ENCODE measurements at places on chromosomes 3 and 15.

DNA sequence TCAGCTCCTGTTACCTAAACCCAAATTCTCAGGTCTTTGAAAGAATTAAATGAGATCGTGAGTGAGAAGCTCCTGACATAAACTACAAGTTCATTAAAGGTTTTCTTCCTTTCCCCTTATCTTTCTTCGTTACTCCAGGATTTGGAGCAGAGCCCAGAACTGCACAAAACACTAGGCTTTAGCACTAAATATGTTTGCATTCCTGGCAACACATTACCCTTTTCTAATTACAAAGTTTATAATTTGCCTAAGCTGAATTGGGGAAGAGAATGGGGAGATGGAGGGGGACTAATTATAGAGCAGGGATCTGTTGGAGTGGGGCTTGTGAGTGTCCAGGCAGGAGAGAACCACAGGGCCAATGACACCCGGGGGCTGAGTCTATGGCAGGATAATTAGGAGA, 109.7 kb downstream of the SV2B start:
- DNase-seq = no peak

DNA sequence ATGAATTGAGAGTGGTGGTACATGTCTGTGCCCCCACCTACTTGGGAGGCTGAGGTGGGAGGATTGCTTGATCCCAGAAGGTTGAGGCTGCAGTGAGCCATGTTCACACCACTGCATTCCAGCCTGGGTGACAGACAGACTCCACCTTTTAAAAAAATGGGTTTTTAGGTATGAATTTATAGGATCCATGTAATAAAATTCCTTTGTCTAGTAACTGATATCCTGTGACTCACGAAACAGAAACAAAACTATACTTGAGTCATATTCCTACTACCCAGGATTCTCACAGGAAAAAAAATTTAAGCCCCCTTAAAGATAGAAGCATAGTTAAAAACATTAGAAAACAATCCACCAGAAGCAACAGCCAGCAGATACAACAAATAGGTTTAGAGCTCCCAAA, 10.0 kb upstream of the CRTC3 start:
- DNase-seq = no peak

DNA sequence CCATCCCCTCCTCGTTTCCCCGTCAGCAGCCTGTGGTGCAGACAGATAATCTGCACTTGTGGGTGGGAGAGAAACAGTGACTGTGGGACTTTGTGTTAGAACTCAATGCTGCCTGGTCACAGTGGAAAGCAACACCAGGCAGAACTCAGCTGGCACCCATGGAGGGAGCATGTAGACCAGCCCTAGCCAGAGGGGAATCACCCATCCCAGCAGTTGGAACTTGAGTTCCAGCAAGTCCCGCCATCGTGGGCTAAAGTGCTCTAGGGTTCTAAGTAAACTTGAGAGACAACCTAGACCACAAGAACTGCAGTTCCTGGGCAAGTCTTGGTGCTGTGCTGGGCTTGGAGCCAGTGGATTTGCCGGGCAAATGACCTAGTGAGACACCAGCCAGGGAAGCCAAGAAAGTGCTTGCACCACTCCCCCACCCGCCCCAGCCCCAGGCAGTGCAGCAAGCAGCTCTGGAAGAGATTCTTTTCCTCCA, 24.4 kb downstream of the ISG20 start:
- DNase-seq = no peak

DNA sequence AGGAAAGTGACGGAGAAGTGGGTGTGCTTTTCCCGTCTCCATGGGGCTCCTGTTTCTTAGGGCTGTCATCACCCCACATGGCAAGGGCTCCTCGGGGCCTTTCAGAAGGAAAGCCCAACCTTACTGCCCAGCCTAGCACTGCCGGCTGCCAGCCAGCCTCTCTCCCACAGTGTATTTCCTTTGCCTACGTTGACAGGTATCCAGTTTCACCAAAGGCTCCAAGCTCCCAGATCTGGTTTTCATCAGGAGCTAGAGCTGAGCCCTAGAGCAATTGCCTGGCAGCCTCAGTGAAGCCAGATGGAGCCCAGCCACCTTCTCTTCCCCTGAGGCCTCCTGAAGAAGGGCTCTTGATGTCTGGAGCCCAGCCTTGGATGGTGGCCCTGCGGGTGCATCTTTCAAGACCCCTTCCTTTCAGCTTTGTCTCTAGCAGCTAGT, 20.2 kb downstream of the CRABP1 start:
- DNase-seq = no peak

- no peak for DNase-seq
Measured at GRCh38 chr15:71629781-71630474, 180.4 kb upstream of the NR2E3 start.
